WTC11 (cell line): ENCODE measurements at places on chromosomes 4 and X.

- peak; percentile 22 for DNase-seq
Observed at GRCh38 chr4:143699331-143700045, 987 bp downstream of the FREM3 start.

DNA sequence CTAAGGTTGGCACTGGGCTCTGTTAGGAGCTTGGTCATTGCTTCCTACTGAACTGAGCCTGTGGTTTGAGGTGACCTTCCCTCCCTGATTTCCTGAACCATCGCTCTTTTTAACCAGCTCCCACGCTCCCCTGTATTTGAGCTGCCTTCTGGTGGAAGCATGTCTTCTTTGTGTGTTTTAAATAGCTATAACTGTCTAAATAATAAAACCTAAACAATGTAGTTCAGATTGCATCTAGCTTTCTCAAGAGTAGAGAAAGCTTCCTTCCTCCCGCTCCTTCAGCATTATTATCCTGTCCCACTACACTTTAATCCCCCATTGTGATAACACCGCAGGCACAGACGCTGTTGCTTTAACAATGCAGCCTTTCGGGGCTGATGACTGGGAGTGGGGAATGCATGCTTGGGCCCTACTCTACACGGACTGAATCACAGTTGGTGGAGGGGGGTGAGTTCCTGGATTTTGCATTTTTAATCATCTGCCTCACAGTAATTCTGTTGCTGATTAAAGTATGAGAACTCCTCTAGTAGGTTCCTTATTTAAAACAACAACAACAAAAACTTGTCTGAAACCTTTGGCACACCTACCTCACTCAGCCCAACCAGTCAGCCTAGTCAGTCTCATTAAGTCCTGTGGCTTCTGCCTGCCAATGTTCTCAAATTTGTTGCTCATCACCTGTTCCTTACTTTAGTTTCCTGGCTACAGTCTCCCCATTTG lies 6.6 kb downstream of the SMS start:
- DNase-seq = peak; percentile 20

GRCh38 chrX:38627683-38628082 lies 66.3 kb downstream of the TSPAN7 start:
- peak; percentile 19 for DNase-seq

- DNase-seq = no peak
Observed at GRCh38 chr4:139229534-139230039, 50.4 kb downstream of the MGARP start.
